Epithelial cell of proximal tubule (primary cell): ENCODE measurements at places on chromosomes 1 and 21. TPM values are rescaled to one million over a fixed set of nuclear protein-coding genes. Genes with fewer than 3 reads are reported as not detected.

DNA sequence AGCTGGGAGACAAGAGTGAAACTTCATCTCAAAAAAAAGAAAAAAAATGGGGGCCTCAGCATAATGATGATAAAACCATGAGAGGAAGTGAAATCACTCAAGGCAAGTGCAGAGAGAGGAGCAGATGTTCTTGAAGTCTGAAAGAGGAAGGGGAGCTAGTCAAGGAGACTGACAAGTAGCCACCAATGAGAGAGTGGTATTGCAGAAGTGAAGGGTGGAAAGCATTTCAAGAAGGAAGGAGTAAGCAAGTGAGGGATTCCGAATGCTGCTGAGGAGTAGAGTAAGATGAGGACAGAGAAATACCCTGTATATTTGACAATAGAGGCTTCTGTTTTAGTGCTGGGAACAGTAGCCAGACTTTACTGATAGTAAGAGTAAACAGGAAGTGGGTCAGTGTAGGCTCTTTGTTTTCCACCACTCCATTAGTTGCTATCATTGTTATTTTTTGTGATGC is 2.9 kb downstream of the TATDN3 start:
- DNase-seq = no peak

- DNase-seq = no peak
These were observed 918 bp downstream of the MIB2 start for GRCh38 chr1:1616045-1616790.

DNA sequence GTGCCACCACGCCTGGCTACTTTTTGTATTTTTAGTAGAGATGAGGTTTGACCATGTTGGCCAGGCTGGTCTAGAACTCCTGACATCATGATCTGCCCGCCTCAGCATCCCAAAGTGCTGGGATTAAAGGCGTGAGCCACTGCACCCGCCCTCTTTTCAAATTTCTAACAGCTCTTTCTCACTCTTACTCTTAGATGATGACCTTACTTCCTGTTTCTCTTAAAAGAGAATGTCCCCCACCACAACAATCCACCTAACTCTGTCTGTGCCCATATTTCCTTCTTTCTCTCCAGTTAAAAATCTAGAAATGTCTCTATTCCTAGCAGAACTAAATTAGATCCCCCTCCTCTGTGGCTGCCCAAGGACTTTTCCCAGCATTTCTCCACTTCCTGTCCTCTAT is 46.6 kb upstream of the RGS2 start:
- no peak for DNase-seq

DNA sequence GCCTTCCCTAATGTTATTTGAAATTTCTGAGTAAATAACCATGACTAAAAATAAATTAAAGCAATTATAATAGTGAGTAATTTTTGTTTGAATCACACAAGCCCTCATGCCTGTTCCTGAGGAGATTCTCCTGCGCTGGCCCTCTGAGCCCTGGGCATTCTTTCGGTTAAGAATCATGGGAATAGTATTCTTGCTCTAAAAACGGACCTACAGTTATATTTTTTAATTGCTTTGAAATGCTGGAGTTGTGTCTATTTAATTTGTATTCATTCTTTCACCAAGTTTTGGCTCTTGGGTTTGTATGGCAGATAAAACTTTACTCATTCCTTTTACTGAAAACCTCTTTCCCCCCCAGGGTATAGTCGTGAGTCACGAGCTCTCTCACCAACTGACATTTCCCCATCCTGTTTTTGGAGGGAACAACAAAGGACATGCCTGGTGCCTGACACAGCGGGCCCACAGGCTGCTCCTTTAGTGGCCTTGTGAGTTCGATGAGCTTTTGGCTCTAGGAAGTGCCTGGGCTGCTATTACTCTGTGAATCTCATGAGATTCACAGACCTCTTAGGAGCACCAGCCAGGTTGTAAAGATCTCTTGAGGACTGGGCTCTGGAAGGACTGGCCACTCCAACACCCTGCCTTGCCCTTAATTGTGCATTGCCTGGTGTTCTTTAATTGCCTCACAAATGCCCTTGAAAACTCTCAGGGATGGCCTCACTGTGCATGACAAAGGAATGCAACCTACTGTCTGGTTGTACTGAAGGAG is 58.6 kb downstream of the DDR2 start:
- no peak for DNase-seq

GRCh38 chr1:240478536-240478935 is 133.4 kb downstream of the GREM2 start:
- no peak for DNase-seq

DNA sequence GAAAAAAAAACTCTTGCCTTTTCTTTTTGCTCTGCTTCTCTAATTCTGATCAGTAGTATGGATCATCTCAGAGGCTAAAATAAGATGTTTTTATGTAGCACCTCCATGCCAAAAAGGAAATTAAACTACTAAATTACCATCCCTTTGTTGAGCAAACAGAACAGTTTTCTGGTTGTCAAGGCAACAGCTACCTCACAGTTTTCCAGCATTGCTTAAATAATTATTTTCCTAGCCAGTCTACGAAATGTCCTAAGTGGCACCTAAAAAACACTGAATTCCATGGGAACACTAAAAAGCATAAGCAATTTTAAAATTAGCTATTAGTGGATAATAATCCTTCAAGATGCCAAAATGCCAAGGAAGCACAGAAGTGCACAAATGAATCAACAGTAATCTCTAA is 61.7 kb downstream of the ARID4B start:
- DNase-seq = no peak

- no peak for DNase-seq
These were observed 75.1 kb downstream of the DHRS3 start for GRCh38 chr1:12542616-12543592.

GRCh38 chr1:121595089-121595488 is 410.3 kb downstream of the SRGAP2C start:
- DNase-seq = no peak

DNA sequence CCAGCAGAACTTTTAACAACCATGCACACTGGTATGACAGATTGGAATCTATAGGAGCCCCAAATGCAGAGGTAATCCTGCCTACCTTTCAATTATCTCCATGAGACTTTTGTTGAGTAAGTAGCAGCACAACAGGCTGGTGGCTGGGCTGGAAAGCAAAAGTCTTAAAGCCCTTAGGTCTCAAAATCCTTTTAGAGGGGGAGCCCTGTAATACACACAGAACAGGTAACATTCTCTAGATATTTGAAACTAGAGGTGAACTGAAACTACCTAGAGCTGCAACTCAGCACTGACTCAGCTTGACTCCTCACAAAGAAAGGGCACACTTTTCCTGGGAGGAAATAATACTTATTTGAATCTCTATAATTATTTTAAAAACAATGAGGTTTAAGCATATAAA is 71.5 kb downstream of the CLCA4 start:
- no peak for DNase-seq

- DNase-seq = no peak
These were observed 91.4 kb downstream of the HMCN1 start for GRCh38 chr1:185825556-185825955.

DNA sequence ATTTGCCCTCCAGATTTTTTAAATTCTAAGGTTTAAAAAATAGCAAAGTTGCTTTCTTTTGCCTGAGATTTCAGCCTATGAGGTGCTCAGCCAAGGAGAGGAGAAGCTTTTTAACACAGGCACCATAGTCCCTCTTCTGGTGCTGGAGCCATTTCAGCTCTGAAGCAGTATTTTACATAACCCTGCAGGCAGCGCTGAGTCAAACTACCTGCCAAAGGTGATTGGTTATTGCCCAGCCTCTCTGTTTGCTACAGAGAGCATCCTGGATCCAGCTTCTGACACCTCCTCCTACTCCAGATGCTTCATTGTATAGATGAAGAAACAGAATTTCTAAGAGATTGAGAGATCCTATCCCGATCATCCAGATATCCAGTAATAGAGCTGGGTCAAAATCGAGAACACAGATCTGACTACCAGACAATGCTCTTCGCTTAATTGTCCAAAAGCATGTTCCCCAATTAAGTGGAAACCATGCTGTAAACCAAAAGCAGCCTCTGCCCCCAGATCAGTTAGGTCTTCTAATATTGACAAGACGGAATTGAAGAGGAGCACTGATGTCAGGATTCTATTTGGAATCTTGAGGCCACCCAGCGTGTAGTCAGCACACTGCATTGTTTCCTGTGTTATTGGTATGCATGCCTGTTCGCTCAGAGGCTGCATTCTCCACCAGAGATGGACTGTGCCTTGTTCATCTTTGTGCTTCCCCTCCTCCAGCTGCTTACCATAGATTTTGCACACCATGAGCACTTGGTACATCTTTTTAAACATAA is 22.1 kb downstream of the RGS8 start:
- DNase-seq = no peak

DNA sequence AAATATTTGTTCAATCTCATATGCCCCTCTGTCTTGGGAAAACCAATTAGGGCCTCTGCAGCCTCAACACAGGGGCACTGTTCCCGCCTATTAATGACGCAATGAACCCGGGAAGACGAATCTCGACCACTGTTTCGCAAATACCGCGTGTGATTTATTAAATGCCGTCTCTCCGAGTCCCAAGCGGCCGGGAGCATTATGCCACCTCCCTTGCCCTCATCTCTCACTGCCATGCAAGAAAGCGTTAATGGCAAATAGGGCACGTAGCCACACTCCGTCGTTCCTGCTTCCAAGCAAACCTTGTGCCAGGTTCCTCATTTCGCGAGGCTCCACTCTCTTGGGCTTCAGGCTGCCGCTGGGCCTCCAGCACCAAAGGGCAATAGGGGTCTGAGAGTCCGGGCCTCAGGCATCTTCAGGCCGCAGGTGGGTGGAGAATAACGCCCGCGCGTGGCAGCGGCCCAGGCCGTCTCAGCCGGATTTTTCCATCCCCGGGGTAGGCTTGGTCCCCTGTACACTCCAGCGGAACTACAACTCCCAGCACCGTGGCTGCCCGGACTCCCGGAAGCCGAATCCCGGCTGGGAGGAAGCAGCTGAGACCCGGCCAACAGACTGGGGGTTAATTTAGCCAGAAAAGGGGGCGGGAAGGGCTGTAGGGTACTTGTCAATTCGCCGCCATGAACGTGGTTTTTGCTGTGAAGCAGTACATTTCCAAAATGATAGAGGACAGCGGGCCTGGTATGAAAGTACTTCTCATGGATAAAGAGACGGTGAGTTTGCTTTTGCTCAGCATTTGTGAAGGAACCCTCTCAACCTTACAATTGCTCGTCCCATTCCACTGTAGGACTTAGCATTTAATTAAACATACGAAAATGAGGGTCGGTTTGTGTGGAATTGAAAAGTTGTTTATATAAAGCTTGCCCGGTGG is at the start of gene VPS45:
Gene VPS45 (plus strand): TSS at position 593 of the 925 bp plus-strand sequence. CDS start 82 bp downstream, at position 675.
- peak; percentile 49 for DNase-seq

GRCh38 chr1:172177849-172178248 is 242.6 kb upstream of the C1orf105 start:
- no peak for DNase-seq

DNA sequence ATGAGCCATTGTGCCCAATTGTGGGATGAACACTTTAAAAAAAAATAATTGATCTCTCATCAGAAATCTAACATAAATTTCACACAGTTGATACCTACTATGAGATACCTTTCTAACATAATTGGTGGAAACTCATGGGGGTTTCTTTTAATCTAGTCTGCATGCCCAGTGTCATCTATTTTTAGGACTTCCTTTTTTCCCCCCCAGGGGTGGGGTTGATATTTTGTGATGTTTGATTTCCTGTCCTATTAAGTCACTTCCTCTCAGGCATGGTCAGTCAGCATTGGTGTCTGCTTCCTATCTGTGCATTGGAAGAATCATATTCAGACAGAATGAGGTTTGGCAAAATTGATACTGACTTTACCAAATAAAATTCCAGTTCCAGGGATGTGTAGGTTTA is 21.5 kb downstream of the NFYC start:
- DNase-seq = no peak

DNA sequence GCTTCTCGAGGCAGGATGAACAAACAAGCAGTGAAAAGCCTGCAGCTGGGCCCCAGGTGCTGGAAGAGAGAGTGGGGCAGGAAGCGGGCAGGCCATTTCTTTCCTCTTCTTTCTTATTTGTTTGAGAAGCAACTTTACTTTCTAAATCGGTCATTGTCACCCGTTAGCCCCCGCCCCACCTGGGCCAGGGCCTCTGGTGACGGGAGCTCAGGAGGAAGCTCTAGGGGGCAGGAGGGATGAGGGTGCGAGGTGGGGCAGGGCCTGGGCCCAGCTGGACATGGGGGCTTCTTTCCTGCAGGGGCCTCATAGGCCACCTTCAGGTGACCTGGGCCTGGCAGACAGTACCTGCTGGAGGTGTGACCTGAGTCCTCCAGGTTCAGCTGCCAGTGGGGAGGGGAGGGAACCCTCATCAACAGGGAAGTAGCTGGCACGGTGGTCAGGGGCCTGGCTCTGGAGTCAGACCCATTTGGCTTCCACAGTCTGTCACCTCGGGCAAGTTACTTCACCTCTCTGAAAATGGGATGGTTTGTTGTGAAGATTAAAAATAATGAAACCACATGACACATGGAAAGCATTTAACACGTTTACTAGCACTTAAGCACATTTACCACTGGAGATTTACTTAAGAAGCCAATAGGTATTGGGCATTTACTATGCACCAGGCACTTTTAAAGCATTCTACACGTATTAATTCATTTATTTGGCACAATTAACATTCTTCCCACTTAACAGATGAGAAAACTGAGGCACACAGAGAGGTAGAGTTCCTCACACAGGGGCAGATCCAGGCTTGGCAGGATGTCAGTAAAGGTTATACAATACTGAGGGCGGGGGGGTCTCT is 54.1 kb upstream of the ID3 start:
- no peak for DNase-seq

DNA sequence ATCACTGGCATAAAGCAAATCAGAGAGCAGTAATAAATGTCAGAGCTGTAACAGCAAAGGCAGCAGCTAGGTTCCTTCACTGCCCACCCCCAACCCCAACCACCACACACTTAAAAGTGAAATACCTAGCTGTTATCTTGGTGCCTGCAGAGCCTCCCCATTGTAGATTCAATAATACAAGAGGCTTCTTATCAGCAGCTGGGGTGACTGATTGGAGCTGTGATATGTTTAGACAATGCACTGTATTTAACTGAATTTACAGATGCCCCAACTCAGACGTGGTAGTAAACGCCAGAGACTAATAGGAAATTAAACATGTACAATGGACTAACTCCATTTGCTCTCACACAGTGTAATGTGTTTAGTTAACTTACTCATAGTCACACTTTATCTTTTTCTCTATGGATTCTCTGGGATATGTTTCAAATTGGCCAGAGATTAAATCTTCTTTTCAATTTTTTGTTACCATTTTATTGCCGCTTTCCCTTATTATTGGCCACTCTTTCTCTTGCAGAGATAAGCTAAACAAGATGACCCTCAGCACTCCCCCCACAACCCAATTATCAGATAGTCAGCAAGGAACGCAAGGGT is 117.1 kb downstream of the ESRRG start:
- DNase-seq = no peak

- DNase-seq = peak; percentile 98
These were observed 17.8 kb upstream of the CNR2 start for GRCh38 chr1:23930861-23931490.

SELE gene
- not detected in 2 replicates for total RNA-seq

BTF3L4 gene
- 47.4 and 65.8 TPM in 2 replicates for total RNA-seq

ETV3 gene
- 6.9 and 7.7 TPM in 2 replicates for total RNA-seq

TFF3 gene
- total RNA-seq = 0.29 and 1.0 TPM in 2 replicates

SLC26A9 gene
- not detected in 2 replicates for total RNA-seq

PSMB2 gene
- total RNA-seq = 85.6 and 115 TPM in 2 replicates

OLFML3 gene
- 0.12 and 1.0 TPM in 2 replicates for total RNA-seq

PCSK9 gene
- 1.1 and 21.7 TPM in 2 replicates for total RNA-seq

IL19 gene
- total RNA-seq = not detected in 2 replicates
